Right ventricle myocardium superior (tissue), 1 donor: ENCODE measurements at places on chromosomes 4 and X.

DNA sequence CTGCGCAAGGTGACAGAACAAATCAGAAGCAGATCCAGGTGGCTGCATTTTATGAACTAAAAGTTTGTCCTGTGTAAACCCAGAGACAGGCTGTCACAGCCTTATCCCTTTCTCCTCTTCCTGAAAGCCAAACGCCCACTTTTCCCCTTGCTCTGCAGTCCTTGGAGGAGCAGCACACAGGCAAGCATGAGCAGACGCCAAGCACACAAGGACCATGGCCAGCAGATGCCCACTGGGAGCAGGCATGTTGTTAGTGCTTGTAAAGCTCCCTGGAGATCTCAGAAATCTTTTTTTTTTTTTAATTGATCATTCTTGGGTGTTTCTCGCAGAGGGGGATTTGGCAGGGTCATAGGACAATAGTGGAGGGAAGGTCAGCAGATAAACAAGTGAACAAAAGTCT, 11.5 kb upstream of the HOPX start:
- no peak for DNase-seq

DNA sequence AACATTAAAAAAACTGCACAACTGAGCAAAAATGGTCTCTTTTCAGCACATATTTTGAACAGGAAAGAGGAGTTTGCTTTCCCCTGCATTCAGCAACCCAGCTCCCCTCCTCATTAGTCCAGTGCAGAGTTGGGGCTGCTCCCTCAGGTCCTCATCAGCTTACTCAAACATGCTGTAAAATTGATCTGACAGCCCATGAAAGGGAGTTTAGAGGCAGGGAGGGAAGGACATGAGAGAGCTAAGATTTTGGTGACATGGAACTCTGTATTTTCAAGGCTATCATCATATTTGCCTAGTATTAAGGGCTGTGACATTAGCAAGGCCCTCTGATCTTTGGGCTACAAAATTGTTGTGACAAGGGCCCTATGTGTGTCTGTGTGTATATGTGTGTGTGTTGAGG, 205.6 kb upstream of the TAPT1 start:
- no peak for DNase-seq

GRCh38 chr4:72846280-72847111, 223.0 kb downstream of the COX18 start:
- DNase-seq = no peak

DNA sequence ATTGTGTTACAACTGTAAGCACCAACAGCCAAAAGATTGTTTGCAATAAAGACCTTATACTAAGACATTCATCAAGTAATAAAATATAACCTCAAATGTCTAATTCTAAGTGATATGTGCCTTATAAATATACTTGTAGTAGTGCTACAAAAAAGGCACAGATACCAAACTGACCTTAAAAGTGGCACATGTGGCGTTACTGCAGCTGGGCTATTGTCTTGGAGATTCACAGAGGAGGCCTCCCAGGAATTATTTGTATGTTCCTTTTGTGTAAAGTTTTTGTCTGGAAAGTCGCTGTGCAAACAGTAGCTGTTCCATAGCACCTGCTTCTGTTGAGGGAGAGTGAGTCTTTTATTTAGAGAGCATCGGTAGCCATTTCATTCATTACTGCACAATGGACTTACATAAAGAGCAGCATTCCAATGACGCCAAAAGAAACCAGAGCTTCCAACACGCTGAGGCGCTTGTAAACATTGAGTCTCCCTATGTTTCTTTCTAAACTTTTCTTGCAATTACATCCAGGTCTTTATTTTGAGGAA, 143.7 kb downstream of the RPA4 start:
- no peak for DNase-seq

GRCh38 chr4:2142630-2143427, 83.7 kb downstream of the NAT8L start:
- DNase-seq = no peak
